Frontal cortex (tissue), 4 donors: ENCODE measurements at places on chromosomes 1 and 21. TPM values are rescaled to one million over a fixed set of nuclear protein-coding genes. Genes with fewer than 3 reads are reported as not detected.

The PTPN22 gene
- 0.82 TPM for total RNA-seq

The OR2T33 gene
- not detected for total RNA-seq

GRCh38 chr1:224047538-224047937 is 66.4 kb upstream of the FBXO28 start:
- DNase-seq: no peak

GRCh38 chr1:116286541-116286971 is 86.5 kb upstream of the ATP1A1 start:
- DNase-seq: no peak

The RAB7B gene
- total RNA-seq: under 0.01 TPM

The SMIM1 gene
- not detected for total RNA-seq

- no peak for DNase-seq
Observed at GRCh38 chr1:198669771-198670170, 30.9 kb downstream of the PTPRC start.

GRCh38 chr1:24385160-24385940 is 28.2 kb downstream of the STPG1 start:
- DNase-seq: no peak

The BTBD8 gene
- 61.1 TPM for total RNA-seq

GRCh38 chr1:183632114-183632513 is 3.5 kb downstream of the ARPC5 start:
- no peak for DNase-seq

DNA sequence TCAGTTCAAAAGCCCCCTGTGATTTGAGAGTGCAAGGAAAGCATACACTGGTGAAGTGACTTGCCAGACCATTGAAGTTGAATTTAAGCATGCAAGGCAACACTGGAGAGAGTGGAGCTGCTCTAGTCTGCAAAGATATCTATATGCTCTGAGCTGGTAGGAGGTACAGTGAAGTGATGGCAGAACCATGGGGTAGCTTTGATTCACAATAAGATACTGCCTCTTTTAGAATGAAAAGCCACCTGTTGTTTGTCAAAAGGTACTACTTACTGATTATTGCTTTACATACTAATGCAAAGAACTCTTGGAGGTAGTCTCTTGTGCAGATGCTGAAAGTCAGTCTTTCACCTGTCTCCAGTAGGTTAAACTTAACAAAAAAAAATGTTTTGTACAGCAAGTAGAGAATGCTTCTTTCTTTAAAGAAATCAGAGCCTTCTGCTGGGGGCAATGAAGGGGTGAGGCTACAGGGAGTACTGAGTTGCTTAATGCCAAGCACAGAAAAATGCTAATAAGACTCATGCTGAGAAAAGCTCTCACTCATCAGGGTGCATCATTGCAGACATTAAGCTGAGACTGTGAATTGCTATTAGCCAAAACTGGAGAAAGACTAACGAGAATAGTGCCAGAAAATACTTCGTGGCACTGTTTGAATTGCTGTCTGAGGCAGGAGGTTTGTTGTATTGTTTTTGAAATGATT is 1150.5 kb upstream of the TMPRSS15 start:
- no peak for DNase-seq

The S100B gene
- total RNA-seq: 6.1 TPM

The GNG4 gene
- total RNA-seq: 31.0 TPM

DNA sequence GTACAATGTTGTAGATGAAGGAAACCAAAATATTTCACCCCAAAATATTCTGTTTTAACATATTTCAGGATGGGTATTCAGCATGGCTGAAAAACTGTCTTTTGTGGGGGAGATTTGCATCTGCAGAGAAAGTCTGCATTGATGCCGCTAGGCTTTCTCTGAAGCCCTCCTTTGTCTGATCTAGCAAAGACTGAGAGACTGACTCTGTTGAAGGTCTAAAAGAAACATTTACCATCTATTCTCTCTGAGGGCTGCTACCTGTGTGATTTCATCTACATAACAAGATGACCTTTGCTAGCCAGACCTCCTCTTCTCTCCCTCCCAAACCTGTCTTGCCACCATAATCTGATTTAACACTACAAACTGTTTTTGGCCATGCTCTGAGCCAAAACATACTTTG is 12.4 kb upstream of the MT1HL1 start:
- DNase-seq: no peak

The LRRC38 gene
- not detected for total RNA-seq

- peak; percentile 95 for DNase-seq
Observed at GRCh38 chr1:2545754-2546514, 10.2 kb upstream of the TNFRSF14 start.
